ENCODE measurements at places on chromosomes 6 and 20.

GRCh38 chr6:24720131-24720603 is 1.2 kb upstream of the C6orf62 start:
- DNase-seq = peak; percentile 70

- no peak for DNase-seq
Measured at GRCh38 chr6:128739112-128739511, 143.8 kb upstream of the LAMA2 start.

DNA sequence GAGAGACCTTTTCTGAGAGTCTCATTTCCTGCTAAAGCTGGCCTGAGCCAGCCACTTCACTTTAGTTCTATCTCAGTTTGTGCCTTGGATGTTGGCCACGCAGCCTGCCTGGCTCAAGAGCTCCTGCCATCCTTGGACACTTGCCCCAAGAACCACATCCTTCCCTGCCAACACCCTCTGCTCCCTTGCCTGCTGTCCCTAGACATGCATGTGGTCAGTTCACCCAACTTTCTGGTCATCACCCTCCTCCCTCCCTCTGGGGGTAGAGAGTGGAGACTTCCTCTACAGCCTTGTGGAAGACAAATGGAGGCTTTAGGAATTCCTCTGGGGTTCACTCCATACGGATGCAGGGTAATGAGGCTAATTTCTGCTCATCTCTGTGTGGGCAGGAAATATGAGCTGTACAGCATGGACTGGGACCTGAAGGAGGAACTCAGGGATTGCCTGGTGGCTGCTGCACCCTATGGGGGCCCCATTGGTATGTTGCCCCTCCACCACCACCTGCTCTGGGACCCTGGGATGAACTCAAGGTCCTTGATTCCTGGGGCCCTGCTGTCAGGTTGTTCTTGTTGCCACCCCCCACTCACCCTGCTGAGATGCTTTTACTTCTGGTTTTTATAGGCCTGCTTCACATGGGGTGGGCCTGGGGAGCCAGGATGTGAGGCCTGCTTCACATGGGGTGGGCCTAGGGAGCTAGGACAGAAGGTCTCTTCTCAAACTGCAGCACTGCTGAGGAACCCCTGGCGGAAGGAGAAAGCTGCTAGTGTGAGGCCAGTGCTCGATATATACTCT is 13.8 kb upstream of the PTPRA start:
- no peak for DNase-seq

DNA sequence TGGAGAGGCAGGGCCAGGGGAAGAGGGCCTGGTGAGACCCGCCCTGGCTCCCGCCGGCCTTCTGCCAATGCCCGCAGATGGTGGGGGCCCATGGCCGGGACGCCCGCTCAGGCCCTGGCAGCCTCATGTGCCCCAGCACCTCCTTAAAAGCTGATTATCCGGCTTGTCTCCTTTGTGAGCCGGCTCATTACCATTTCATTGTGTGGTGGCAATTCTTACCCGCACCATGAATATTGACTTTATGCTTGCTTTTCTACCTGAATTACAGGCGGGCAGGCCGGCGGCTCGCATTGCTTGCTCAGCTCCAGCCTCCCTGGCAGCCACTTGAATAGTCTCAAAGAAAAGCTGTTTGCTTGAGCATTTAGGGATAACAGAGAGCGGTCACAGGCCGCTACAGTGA is 120.0 kb upstream of the JAG1 start:
- DNase-seq = no peak

DNA sequence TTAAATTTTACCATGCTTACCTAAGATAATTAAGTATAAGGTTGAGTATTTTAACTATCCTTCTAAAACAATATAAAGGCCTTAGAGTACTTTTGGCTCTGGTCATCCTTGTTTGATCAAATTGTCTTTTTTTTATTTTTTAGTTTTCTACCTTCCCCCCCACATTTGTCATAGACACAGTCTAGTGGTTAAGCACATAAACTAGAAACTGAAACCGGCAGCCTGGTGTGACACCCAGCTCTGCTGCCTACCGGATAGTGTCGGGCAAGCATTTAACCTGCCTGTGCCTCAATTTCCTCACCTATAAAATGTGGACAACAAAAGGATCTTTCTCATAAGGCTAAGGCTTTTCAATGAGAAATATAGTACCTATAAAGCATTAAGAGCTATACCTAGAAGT is 21.6 kb upstream of the TULP4 start:
- peak; percentile 70 for DNase-seq

GRCh38 chr20:37395410-37395797 is 49.5 kb downstream of the SRC start:
- no peak for DNase-seq

- peak; percentile 83 for DNase-seq
Measured at GRCh38 chr20:41173161-41173721, 35.9 kb downstream of the PLCG1 start.

- DNase-seq = no peak
Measured at GRCh38 chr6:94389218-94389617, 969.9 kb upstream of the EPHA7 start.

DNA sequence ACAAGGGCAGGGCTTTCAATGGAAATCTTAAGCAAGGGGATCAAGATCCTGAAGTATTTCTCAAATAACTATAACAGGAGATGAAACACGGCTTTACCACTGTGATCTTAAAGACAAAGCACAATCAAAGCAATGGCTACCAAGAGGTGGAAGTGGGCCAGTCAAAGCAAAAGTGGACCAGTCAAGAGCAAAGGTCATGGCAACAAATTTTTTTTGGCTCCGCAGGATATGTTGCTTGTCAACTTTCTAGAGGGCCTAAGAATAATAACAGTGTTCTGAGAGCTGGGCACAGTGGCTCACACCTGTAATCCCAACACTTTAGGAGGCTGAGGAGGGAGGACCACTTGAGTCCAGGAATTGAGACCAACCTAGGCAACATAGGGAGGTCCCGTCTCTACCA is 54.1 kb downstream of the ILRUN start:
- DNase-seq = no peak

DNA sequence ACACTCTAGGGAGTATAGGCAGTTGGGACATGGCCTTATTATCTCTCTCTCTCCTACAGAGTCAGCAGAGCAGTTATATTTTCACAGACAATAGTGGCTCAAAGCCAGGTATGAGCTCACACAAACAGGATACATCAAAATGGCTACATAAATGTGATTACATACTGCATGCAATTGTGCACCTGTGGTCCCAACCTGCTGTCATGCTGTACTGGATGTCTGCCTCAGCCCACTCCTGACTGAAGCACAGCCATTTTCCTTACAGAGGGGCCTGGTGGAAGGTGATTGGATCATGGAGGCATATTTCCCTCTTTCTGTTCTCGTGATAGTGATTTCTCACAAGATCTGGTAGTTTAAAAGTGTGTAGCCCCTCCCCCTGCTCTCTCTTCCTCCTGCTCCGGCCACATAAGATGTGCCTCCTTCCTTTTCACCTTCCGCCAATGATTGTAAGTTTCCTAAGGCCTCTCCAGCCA is 37.0 kb upstream of the SAMHD1 start:
- no peak for DNase-seq

DNA sequence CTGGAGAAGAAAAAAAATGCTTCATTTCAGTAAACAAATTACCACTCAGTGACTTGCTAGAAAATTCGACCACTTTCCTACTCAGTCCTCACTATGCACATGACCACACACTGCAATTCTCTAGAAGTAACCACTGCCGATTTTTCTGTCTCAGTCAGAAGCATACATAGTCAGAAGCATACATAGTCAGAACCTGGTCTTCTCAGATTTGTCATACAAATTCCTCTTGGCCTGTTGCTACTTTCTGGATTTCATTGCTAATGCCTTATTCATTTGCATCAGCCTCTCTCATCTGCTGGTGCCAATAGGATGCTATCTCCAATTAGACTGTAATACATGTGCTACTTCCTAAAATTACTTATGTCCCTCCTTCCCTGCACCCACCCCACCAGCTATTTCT is 10.2 kb upstream of the KIF16B start:
- no peak for DNase-seq

DNA sequence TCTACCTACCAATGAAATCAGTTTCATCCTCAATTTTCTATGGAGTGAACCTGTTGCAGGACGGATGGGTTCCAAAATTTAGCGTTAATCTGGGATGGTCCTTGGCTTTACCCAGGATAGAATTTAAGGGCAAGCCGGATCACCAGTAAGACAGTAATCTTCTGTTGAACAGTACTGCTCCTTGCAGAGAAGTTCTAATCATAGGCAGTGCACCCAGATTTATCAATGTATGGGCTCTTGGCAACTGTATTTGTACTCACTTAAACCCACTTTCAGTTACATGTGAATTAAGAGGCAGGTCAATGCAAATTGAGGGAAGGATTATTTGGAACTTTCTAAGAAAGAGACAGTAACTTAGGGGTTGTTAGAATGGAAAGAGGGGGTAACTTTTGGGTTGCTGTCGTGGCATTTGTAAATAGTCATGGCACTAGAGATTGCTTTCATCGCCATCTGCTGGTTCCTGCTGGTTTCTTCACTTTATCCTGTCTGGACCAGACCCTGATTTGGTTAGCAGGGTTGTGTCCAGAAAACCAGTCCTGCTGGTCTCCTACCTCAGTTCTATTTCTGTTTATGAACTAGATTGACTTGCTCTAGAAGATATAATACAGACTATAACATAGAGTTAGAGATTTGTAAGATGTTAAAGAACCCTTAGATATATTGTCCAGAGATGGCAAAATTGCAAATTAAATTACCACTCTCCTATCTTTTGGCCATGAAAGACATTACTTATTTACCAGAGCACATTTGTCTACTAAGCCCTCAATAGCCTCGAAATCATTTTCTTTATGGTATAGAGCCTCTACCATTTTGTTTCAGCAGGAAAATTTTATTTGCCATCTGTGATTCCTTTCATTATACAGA is 646.3 kb downstream of the UTRN start:
- DNase-seq = peak; percentile 49

DNA sequence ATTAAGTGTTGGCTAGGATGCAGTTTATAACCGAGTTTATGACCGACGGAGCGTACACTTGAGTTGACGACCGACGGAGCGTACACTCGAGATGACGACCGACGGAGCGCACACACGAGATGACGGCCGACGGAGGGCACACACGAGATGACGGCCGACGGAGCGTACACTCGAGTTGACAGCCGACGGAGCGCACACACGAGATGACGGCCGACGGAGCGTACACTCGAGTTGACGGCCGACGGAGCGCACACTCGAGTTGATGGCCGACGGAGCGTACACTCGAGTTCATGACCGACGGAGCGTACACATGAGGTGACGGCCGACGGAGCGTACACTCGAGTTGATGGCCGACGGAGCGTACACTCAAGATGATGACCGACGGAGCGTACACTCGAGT is 119.8 kb downstream of the HUS1B start:
- no peak for DNase-seq

DNA sequence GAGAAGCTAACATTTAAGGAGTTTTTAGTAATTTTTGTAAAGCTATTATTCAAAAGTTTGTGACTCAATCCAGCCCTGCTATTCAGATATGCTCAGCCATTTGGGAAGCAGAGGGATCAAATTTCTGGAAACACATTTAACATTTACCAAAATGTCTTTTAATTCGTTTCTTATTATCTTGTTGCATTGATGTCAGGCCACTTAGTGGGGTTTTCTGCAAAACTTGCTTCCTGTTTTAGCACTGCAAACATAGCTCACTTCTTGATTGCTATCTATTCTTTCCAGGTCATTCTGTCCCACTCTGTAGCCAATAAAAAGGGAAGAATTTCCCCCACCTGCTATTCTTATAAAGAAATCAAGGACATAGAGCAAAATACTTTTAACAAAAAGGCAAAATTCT is 176.9 kb upstream of the SUPT3H start:
- no peak for DNase-seq

- no peak for DNase-seq
Measured at GRCh38 chr6:39623750-39624149, 101.5 kb downstream of the KIF6 start.

- DNase-seq = no peak
Measured at GRCh38 chr20:47300071-47300470, 56.4 kb downstream of the ZMYND8 start.

GRCh38 chr20:58869662-58870227 is 17.2 kb downstream of the GNAS start:
- DNase-seq = no peak

DNA sequence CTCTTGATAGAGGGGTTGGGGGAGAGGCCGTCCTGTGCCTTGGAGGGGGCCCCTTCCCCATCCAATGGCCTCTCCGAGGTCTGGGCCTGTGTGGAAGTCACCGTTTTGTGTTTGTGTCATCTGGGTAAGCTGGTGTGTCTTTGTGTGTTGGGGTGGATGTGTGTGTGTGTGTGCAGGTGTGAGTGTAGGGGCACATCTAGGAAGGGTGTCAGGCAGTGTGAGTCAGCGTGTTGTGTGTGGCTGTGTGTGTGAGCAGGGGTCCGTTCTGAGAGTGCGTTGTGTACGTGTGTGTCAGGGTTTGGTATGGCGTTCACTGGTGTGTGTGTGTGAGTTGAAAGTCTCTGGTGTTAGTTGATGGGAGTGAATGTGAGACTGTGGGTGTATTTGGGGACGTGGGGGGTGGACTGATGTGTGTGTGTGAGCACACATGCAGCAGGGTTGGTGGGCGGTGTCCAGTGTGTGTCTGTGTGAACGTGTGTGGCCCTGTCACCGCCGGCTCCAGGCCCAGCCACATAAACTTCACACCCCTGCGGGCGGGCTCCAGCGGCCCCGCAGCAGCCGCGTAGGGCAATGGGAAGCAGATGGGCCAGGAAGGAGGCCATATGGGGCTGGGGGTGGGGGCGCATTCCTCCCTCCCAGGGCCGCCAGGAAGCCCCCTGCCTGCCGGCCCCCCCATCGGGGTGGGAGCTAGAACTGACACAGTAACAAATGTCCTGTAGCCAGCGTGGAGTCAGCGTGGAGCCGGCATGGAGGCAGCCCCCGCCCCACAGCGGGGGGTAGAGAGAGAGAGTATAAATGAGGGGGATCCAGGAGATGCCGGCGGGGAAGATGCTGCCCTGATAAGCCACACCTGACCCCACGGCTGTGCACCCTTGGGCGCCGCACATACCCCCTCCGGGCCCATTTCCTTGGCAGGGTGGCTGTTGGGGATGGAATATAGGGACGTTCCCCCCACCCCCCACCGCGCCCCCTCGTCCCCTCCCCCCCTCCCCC is 32.1 kb downstream of the SNAI1 start:
- DNase-seq = no peak

- no peak for DNase-seq
Measured at GRCh38 chr6:47306887-47307286, 2.8 kb downstream of the TNFRSF21 start.

GRCh38 chr6:35359744-35360348 is 17.5 kb downstream of the PPARD start:
- no peak for DNase-seq

GRCh38 chr6:163460307-163460782 is 45.8 kb downstream of the QKI start:
- peak; percentile 74 for DNase-seq

DNA sequence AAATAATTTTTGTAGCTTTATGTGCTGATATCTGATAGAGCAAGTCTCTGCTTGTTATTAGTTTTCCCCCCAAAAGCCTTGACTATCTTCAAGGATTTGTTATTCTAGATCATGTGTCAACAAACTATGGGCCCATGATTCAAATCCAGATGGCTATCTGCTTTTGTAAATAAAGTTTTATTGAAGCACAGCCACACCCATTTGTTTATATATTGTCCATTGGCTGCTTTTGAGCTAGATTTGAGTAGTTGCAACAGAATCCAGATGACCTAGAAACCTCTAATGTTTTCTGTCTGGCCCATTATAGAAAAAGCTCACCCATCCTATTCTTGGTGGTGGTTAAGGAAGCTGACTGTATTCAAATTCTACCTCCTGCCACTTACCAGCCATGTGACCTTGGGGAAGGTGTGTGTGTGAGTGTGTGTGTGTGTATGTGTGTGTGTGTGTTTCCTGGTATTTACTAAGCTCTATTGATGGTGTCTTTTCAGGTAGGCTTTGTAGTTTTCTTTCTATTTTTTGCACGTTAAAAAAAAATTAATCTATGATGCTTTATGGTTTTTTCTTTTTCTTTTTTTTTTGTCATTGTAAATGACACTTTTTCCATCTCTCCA is 1.3 kb upstream of the GTSF1L start:
- DNase-seq = no peak
